CD4-positive, alpha-beta T cell treated with Interleukin-12 subunit alpha and Interleukin-12 subunit beta, for 1 hour (primary cell): ENCODE measurements at places on chromosomes 6 and 20.

- no peak for DNase-seq
These were observed 81.8 kb upstream of the DST start for GRCh38 chr6:56724455-56724854.

- no peak for DNase-seq
These were observed 19.5 kb upstream of the FAM8A1 start for GRCh38 chr6:17580518-17581048.

DNA sequence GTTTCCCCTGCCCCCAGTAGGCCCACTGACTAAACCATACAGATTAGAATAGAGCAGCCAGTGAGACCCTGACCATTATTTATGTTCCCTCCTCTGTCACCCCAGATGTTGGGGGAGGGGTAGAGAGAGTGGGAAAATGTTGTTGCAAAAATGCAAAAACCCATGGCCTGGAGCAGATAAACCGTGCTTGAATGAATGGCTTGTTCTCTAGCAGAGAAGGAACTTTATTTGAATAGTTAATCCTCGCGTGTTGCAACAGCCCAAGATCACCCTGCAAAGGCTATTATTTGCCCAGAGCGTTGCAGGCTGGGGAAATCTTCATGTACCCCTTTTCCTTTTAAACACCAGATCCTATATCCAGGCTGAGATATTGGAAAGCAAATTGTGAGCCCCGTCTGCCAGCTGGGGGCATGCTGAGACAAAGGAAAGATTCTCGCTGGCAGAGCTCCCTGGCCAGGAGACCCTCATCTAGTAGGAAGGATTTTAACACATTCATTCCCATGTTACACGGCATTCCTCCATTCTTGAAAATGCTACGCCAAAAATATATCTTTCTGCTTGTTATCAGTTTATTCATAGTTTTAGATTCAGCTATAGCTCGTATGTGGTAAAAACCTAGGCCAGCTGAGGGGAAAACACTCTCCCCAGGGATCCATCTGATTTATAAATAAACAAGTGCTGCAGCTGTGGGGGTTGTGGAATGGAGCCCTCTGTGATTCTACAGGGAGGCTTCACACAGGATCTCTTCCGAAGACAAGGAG, 53.0 kb downstream of the LINC00237 start:
- no peak for DNase-seq

DNA sequence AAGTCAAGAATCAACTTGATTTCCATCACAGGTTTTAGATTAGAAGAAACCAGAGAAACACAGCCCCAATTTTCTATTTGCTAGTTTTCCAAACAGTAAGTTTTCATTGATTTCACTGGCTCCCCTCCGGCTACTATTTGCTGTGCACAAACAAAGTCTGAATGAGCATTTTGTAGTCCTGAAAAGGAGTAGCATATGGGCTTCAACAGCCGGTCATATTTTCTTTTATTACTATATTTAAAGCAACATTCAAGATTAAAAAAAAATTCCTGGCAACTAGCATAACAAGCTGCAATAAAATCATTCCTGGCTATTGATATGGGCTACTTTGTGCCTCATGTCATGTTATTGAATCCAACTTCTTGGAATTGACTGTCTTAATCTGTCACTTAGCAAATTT, 48.3 kb downstream of the CARMIL1 start:
- no peak for DNase-seq

DNA sequence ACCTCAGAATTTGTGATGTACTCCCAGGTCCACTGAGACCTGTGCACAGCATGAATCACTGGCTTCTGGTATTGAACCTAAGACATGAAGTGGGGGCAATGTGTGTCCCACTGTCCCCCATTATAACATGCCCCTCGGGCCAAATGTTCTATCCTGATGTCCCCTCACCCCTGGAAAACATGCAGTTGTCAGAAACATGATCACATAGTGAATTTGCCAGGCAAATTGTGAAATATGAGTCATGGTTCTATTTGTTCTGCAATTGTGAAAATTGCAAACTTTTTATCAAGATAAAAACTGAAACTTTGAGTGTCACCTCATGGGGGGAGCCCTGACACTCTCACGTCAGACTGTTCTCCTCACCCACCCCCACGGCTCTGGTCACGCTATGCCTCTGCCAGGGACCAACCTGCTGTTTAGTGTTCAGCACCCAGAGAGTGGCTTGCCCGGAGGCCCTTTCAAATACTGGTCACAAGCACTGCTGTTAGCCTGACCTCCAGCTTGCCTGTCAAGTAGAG, 305.3 kb downstream of the CLIC5 start:
- DNase-seq = peak; percentile 21

GRCh38 chr20:62059920-62060630, 5.6 kb downstream of the TAF4 start:
- DNase-seq = no peak

DNA sequence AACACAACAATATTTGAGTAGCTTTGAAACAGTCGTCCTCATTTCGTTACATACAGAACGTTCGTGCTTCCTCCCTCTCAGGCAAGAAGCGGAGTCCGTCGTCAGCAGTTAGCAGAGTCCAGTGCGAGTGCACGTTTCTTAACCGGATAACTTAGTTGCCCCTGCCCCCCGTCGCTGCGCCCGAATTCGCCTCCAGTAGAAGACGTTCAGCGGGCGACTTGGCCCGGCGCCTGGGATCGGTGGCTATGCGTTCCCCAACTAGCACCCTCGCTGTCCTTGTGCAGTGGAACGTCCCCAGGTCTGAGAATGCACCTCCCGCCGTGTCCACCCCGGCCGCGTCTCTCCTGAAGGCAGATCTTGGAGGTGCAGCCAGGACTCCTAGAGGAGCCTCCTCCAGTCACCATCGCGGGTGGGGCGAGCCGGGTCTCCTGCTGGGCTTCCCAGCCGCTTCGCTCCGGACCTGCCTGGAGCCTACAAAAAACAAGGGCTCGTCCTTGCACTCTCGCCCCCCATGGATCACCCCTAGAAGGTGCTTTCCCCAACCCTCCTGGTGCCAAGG, 910 bp upstream of the PCSK2 start:
- DNase-seq = no peak

DNA sequence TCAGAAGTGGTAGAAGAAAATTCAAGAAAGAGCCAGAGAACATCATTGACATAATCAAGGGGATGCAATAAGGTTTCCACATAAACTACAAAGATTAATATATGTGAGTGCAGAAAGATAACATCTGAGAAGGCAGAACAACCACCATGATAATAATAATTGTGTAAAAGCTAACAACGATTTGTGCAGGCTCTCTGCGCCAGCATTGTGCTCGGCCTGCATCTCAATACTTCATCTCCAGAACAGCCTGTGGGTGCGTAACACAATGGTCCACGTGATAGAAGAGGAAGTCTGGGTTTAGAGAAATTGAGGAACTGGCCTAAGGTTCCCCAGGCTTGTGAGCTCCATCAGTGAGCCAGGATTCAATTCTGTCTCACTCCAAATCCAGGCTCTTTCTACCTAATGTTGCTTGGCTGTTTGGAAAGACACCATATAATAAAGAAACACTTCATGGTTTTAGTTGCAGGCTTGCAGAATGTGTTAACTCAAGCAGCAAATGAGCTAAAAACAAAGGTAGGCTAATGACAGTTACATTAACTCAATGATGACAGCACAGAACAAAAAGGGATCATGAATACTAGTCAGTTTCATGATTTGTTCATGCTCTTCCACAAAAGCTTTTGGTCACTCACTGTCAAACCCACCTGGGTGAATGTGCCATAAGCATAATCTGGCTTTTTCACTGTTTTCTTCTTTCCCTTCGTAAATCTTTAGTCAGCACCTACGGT, 71.2 kb downstream of the LY86 start:
- no peak for DNase-seq

DNA sequence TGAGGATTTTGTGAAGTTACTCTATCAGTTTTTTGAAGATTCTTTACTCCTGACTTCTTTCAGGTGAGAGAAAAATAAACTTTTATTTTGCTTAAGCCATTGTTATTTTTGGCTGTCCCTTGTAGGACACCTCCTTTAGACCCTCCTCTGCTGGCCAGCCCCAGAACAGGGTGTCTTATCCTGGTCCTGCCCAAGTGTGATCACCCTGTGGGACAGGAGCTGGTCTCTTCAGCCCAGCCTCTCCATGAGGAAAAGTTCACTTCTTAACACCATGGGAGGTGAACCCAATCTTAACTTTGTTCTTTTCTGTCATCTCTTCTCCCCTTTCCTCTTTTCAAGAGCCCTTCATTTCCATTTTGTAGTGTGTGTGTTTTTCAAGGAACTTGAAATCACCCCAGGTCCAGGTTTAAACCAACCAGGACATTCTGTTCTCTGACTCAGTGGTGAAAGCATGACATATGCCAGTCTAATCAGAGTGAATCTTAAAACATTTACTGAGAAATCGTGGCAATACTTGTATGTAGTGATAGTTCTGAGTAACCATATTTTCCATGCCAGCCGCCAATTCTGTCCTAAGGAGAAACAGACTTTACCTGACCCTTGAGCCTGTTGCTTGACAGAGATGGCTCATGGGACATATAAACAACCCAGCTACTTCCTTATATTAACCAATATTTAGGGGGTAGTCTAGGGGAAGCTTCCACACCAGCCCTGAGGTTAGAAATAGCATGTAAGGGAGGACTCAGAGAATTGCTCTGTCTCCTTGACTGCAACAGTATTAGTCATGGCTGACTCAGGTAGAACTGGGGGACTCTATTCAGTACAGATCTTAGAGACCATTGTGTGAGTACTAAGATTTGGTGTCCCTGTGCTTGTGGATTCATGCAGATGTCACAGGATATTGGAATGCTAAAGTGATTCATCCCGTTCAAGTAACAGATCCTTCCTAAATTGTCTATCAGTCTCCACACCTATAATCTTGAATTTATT, 48.8 kb downstream of the FLRT3 start:
- no peak for DNase-seq

DNA sequence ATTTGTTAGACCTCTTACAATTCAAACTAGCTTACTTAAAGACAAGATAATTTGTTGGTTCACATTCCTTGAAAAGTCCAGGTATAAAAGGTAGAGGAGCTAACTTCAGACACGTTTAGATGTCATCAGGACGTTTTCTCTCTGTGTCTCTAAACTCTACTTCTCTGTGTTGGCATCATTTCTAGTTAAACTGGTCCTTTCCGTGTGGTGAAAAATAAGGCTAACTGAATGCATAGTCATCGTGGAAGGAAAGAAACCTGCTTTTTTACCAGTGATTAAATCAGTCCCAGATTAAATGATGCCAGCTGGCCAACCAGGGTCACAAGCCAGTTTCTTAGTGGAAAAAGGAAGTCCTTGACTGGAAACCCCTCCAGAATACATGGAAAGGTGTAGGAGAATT, 168.4 kb upstream of the AHI1 start:
- DNase-seq = no peak

DNA sequence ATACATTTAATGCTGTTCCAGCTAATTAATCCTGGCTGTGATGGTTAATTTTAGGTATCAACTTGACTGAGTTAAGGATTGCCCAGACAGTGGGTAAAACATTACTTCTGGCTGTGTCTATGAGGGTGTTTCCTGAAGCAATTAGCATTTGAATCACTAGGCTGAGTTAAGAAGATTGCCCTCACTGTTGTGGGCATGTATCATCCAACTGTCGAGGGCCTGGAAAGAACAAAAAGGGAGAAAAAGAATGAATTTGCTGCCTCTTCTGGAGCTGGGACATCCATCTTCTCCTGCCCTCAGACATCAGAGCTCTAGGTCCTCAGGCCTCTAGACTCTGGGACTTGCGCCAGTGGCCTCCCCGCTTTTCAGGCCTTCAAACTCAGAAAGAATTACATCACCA, 34.3 kb downstream of the SDHAF4 start:
- DNase-seq = no peak

DNA sequence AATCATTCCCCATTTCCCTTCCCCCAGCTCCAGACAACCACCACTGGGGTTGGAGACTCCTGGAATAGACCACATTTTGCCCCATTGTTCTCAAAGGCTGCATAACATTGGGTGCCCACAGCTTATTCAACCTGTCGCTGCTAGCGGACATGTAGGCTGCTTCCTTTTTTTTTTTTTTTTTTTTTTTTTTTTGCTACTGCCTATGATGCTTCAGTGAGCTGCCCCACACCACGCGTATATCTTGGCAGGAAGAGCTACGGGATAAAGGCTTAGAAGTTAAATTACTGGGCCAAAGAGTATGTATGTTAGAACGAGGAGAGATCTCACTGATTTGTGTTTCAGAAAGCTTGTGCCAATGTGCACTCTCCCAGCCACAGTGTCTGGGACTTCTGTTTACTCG, 7.0 kb downstream of the LBP start:
- no peak for DNase-seq

GRCh38 chr6:52596371-52597028, 19.6 kb upstream of the TRAM2 start:
- no peak for DNase-seq

DNA sequence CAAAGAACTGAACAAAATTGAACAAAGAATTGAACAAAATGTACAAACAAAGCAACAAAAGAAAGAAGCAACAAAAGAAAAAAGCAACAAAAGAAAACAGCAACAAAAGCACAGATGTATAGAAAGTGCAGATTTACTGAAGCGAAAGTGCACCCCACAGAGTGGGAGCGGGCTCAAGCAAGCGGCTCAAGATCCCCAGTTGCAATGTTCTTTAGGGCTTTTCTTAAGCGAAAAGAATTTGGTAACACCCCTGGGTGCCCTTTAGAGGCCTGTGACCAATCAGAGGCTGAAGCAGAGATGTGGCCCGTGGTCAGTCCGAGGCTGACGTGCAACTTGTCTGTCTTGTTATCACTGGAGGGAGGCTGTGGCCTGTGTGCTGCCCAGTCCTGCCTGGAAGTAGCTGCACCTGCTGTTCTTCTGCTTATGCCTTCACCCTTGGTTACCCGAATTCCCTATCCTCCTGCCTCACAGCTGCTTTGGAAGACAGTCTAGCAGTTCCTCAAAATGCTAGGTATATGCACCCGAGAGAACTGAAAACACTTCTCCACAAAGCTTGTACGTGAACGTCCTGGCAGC, 13.2 kb upstream of the KIF25 start:
- DNase-seq = no peak

DNA sequence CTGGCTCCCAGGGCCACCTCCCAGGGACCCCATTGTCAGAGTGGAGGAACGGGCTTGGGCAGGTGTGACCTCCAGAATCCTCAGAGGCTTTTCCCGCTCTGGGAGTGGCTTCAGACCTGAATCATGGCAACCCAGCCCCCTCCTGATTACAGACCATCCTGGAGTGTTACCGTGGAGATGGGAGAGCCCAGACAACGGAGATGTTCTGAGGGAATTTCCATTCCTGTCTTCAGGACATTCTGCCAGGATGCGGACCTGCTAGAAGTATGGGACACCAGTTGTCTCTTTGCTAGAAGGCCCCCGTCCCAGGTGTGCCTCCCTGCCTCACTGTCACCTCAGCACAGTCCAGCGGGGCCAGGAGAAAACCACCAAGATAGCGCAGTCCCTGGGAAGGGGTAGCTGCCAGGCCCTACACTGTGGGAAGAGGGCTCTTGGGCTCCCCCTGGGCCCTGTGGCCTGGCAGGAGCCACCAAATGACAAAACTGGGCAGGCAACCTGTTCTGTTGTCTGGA, 109.9 kb downstream of the PSMB1 start:
- no peak for DNase-seq

GRCh38 chr6:26249707-26249956, 115.4 kb upstream of the BTN3A2 start:
- DNase-seq = peak; percentile 53

- no peak for DNase-seq
These were observed 12.3 kb upstream of the HMGN4 start for GRCh38 chr6:26525838-26526237.

- DNase-seq = no peak
These were observed 10.5 kb upstream of the SRXN1 start for GRCh38 chr20:663315-664090.
